Osteoblast (primary cell): ENCODE measurements at places on chromosomes 16 and 17. TPM values are rescaled to one million over a fixed set of nuclear protein-coding genes. Genes with fewer than 3 reads are reported as not detected.

- DNase-seq = no peak
These were observed 314.0 kb downstream of the SLC39A11 start for GRCh38 chr17:72778169-72779151.

The CALB2 gene
- total RNA-seq = 1.1 and 2.4 TPM in 2 replicates

The KRT33A gene
- total RNA-seq = not detected in 2 replicates

GRCh38 chr17:64040206-64040605, 19.8 kb upstream of the ICAM2 start:
- DNase-seq = no peak

GRCh38 chr17:27530764-27531391, 74.6 kb downstream of the KSR1 start:
- DNase-seq = no peak

DNA sequence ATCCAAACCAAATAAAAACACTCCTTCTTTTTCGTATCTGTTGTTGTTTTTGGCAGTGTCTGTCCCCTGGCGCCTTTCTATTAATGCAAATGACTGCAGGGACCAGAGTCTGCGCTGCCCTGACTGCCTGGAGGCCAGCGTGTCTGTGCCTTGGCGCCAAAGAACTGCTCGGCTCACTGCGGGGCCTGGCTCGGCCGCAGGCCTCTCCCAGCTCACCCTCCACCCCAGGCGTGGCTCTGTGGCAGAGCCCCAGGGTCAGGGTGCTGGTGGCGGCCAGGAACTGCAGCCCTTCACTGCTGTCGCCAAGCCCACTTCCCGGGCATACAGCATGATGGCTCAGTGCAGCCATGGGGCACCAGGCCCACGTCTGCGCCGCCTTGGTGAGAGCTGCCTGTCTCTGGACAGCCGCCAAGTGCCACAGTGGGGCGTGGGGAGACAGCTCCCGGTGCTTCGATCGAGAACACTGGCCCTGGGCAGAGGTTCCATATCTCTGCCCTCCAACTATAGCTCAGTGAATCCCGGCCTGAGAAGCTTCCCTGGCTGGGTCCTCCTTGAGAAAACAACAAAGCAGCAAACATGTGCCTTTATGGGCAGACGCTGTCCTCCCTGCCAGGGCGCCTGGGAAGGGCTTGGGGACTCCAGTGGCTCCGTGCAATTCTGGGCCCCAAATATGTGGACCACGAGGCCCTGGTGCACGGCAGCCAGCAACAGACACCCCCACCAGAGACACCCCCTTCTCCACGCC, 11.1 kb downstream of the CANT1 start:
- peak; percentile 94 for DNase-seq

The CD300H gene
- total RNA-seq = not detected in 2 replicates

GRCh38 chr16:6493555-6493954, 839.1 kb upstream of the RBFOX1 start:
- DNase-seq = no peak

- DNase-seq = no peak
These were observed 75.0 kb downstream of the RPTOR start for GRCh38 chr17:80619535-80620235.

DNA sequence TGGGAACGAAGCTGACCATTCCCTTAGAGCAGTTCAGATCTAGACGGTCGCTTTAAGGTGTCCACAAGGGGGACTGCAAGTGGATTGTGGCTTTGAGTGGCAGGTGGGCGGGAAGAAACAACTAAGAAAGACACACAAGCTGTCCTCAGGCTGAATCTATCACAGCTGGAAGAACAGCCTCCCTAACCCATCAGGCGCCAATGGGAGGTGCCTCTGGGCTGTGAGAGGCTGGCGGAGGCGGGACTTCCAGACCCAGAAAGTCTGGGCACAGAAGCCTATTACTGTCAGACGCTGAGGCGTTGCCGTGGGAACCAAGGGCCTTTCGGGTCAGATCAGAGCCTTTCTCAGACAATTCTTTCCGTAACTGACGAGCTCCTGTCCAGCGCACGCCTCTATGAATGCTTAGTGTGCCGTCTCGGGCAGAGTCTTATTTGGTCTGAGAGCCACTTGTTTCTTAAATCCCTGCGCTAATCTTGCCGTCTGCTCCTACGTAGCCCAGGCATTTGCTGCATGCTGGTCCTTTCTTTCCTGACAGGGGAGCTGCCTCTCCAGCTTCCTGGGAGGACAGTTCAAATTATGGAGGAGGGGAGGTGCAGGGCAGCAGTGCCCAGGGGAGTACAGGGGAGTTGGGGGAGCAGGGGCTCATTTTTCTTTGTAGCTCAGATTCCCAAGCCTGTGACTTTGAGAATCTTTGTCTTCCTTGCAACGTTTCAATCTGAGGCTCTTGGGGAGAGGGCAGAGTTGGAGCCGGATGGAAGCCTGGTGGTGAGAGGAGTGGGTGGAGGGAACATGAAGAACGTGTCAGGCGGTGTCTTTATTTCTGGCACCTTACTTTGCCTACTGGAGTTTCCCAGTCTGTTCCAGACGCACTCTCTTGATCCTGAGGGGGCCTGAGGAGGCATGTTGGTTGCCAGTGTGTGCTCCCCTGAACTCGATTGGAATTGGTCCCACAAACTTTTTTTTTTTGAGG, 618.7 kb downstream of the KCNJ18 start:
- no peak for DNase-seq

GRCh38 chr17:77723909-77724875, 234.3 kb upstream of the TNRC6C start:
- DNase-seq = no peak

The DLX4 gene
- total RNA-seq = under 0.01 TPM in 1 of 2 replicates, not detected in the other

The SEC14L1 gene
- 53.6 and 71.3 TPM in 2 replicates for total RNA-seq

- DNase-seq = peak; percentile 68
These were observed 334.3 kb upstream of the TBX2 start for GRCh38 chr17:61065263-61065773.

The GPR139 gene
- total RNA-seq = not detected in 2 replicates

GRCh38 chr16:85126705-85127378, 14.6 kb upstream of the CIBAR2 start:
- DNase-seq = peak; percentile 92

DNA sequence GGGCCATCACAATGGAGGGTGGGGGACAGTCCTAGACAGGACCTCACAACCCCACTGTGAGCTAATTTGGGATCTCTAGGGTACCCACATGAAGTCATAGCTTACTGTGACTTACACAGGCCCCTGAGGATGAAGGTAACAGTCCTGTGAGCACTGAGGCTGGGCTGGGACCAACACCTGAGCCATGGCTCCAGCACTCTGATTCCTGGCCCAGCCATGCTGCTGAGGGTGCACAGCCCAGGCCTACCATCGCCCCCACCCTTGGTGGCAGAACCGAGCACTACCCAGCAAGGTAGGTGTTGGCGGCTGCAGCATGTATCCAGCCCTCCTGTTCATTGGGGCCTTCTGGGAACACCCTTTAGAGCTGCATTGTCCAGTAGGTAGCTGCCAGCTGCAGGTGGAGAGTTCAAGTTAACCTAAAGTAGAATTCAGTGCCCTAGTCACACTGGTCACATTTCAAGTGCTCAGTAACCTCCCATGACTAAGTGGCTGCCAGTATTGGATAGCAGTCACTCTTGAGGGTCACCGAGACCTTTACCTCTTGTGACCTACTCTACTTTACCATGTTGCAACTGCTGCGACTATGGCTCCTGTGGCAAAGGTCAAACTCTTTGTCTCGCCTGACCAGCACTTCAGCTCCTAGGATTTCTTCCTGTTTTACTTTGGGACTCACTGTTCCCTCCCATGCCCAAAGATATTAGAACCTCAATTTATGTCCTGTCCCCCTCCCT, 11.6 kb downstream of the AKAP1 start:
- no peak for DNase-seq

- no peak for DNase-seq
These were observed 8.4 kb downstream of the HSDL1 start for GRCh38 chr16:84136331-84137125.

The CEP295NL gene
- total RNA-seq = 2.5 and 5.3 TPM in 2 replicates

DNA sequence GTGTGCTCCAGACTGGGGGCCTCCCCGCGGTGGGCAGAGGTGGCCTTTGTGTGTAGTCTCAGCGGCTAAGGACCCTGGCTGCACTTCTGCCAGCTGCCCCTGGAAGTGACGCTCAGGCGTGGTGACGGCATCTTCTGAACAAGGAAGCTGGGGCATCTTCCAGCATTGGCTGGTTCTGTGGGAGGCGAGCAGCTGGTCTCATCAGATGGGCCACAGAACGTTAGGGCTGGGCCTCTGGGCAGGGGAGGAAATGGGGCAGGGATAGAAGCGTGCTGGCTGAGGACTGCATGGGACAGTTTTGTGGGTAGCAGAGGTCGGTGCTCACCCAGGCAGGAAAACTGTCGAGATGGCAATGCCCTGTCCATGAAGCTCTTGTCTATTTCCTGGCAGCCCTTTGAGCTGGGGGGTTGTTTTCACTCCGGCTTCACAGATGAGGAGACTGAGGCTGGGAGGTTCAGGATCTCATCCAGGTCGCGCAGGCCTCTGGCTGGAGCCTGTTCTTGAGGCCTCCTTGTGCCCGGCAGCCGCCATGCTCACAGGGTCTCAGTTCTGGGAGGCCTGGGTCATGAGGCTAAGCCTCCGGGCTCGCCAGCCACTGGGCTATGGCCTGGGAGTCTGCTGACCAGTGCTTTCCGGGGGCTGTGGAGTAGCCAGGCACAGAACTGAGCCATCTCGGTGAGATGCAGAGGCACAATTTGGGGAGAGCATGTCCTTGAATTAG, 16.3 kb downstream of the IRF8 start:
- DNase-seq = peak; percentile 43

The TEX19 gene
- under 0.01 and 0.29 TPM in 2 replicates for total RNA-seq

- DNase-seq = no peak
These were observed 68.9 kb upstream of the EEF2KMT start for GRCh38 chr16:5166486-5166885.

GRCh38 chr16:81497690-81498089, 53.1 kb downstream of the CMIP start:
- peak; percentile 56 for DNase-seq

DNA sequence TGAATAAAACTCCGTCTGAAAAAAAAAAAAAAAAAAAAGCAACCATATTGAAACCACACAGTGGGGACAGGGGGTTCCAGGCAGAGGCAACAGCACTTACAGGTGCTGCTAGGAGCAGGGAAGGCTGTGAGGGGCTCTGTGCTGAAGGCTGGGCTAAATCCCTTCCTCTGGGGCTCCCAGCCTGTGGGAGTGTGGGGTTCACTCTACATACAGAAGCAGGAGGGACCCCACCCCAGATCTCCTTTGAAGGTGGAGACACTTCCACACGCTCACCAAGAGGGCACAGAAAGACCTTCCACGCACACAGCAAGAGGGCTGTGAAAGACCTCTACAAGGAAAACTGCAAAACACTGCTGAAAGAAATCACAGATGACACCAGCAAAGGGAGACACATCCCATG, 53.9 kb downstream of the USP22 start:
- no peak for DNase-seq

The HBZ gene
- total RNA-seq = not detected in 2 replicates

The FMNL1 gene
- 2.7 and 3.6 TPM in 2 replicates for total RNA-seq

GRCh38 chr17:18160128-18160856, 23.3 kb upstream of the ALKBH5 start:
- DNase-seq = no peak

The GRAP gene
- under 0.01 TPM in 1 of 2 replicates, not detected in the other for total RNA-seq

The INTS2 gene
- 9.8 and 10.6 TPM in 2 replicates for total RNA-seq

- no peak for DNase-seq
These were observed 5.3 kb downstream of the SHPK start for GRCh38 chr17:3630781-3631180.

The PRM1 gene
- total RNA-seq = not detected in 2 replicates

DNA sequence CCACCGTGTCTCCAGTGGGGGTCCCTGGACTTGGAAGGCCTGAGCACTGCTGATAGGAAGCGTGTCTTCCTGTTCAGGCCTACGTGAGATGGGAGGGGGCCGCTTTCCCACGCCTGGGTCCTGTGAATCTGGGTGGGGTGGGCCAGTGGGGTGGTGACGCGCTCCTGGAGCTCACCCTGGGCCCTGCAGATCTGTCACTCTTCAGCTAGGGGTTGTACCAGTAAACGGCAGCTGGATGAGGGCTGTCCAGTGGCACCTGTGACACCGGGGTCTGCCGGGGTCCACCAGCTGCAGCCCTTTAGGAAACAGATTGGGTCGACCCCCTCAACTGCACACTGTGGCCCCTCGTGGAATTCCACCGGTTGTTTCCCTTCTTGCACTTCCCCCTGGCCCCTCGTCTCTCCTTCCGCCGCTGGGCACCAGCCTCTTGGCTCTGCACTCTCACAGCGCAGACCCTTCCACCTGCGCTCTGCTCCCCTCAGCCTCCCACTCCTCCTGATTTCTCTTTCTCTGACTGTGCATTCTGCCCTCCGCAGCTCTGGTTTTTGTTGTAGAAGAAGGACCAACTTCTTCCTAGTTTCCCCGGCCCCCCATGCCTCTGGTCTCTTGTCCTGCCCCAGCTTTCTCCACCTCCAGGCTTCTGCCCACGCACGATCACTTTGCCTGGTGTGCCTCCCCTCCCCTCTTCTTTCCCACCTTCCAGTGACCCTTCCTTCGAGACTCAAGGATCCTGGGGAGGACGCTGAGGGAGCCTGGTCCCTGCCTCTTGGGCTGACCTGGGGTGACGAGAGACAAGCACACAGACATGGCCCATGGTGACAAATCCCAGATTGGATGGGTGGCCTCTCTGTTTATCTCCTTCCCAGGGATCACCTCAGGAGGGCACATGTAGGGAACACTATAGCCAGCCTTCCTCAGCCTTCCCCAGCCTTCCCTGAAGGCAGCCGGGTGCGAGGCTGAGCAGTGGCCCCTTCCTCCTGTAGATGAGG, 4.8 kb downstream of the MRC2 start:
- peak; percentile 58 for DNase-seq

DNA sequence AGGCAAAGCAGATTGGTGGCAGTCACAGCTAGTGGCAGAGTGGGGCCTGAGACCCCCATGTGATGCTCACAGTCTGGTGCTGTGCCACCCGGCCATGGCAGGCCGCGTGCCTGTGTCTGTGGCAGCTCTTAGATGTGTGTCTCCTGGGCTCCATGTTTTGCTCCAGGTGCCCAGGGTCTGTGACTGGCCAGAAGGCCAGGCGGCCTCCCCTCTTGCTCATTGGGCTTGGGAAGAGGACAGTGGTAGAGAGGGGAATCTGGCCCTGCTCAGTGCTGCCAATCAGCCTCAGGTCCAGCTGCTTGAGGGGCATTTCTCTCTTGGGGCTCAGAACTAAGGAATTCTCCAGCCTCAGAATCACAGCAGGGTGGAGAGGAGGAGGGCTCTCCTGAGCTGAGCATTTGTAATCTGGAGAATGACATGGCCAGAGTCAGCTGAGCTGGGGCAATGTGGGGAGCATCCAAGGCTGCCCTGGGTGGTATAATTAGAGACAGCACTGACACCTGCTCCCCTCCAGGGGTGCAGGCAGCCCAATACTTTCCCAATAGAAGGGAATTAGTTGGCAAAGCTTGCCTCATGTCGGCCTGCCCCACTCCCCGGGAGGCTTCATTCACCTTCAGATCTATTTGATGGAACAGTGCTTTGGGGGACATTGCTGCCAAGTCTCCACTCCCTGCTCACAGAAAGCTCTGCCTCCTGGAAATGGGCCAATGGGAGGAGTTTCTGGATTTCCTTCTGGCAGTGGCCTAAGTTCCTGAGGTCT, 2.7 kb upstream of the LASP1NB start:
- DNase-seq = peak; percentile 83

DNA sequence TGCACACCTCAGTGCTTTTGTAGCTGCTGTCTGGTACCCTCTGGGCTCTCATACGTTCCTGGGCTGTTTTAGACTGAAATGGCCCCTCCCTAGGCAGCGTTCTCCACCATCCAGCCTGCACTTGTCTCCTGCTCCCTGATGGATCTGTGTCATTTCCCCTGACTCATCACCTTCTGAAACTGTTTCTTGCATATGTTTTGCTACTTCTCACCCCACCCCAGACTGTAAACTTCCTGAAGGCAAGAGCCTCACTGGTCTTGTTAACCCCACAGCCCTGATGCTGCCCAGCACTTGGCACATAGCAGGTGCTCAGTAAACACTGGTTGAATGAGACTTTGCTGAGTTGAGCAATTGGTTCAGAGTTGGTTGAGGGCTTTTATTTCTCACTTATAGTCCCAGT, 78.7 kb downstream of the CRISPLD2 start:
- DNase-seq = no peak

- DNase-seq = no peak
These were observed 19.4 kb downstream of the NOL11 start for GRCh38 chr17:67737145-67737544.
